Activated CD4-positive, alpha-beta T cell treated with anti-CD3 and anti-CD28 coated beads, Interleukin-2, amount 50 U/mL, for 1 hour (primary cell): ENCODE measurements at places on chromosomes 5 and 9.

DNA sequence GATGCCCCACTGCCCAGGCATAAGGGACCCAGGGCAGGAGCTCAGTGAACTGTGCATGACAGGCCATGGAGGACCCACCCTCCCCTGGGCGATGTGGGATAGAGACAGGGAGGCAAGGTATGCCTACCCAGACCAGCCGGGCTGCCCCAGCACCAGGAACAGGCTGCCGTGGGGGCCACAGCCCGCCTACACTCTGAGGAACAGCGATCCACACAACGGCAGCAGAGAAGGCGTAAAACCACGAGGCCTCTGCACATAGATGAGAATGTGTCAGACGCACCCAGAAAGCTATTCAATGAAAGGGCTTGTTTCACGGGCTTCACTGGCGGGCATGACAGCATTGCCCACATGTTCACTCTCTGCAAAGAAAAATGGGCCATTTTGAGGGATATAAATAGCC is 49.5 kb downstream of the SEMA4D start:
- no peak for DNase-seq

- no peak for DNase-seq
Observed at GRCh38 chr5:133110709-133111108, 58.9 kb downstream of the HSPA4 start.

- no peak for DNase-seq
Observed at GRCh38 chr9:134811079-134811672, 69.4 kb upstream of the FCN2 start.

DNA sequence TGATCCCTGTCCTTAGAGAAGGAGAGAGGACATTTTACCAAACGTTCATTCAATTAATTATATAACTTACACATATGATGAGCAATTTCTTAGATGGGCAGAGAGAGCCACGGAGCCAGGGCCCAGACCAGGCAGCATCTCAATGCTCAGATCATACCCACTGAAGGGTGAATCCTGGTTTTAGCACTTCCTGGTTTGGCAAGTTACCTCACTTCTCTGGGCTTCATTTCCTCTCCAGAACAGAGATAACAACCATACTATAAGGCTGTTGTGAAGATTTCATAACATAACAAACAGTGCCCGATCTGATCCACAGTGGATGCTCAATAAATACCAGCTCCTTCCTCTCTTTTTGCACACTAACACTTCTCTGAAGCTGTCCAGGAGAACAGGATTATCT is 271.1 kb downstream of the DENND1A start:
- DNase-seq, result no peak

DNA sequence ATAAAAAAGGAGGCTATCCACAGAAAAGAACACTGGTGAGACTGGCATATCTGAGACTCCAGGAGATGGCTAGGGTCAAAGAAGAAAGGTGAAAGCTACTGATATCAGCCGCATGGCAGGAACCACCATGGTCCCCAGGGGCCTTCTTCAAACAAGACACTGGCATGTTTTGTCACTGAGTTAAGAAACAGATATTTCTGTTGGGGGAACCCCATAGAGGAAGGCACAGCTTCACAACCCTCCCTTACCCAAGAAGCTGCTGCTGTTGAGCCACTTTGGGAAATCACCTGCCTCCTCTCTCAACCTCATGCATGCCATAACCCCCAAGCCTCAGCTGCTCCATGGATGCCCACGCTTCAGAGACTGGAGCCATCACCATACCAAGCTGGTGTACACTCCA is 13.3 kb upstream of the BTNL3 start:
- DNase-seq, result no peak

DNA sequence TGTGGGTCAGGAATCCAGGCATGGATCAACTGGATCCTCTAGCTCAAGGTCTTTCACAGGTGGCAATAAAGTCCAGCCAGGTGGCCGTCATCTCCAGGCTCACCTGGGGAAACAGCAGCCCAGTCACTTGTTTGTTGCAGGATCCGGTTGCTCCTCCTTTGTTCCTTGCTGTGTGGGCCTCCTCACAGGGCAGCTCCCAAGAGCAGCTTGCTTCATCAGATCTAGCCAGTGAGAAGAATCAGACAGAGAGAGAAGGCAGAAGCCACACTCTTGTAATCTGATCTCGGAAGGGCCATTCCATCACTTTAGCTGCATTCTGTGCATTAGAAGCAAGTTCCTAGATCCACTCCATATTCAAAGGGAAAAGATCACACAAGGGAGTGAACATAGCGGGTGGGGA is 3.2 kb upstream of the HSD17B3 start:
- no peak for DNase-seq

DNA sequence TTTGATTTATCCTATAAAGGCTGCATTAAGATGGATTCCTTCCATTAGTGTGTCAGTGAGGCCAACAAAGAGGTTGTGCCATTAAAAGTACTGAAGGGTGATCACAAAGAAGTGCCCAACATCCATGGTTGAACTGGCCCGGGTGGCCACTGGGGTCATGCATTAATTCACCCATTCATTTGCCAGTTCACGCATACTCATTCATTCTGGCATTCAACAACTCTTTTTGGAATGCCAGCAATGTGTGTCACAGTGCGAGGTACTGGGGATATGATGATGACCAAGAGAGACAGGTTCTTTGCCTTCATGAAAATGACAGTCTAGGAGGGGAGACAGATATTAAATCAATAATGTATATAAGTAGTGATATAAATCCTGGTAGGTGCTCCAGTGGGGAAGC is 93.2 kb downstream of the PTTG1 start:
- DNase-seq, result no peak

DNA sequence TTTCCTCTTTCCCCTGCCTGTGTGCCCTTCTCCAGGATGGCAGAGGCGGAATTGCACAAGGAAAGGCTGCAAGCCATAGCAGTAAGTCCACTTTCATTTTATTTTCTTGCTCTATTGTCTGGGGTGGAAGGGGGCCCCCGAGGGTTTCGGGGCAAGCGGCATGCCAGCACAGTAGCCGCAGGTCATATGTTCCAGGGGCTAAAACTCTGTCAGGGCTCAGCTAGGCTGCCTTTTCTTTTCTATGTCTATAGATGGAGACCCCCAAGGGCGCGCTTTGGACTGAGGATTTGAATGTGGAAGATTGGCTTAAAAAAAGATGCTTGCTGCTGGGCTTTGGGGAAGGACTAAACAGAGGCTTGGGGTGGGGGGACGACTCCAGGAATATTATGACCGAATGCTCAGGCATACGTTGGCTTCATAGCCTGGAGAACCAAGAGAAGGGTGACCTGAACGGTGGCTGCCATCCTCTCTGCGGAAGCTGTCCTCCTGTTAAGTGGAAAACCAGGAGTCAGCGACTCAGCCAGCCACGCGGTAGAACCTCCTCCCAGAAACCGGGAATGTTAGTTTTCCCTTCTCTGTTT is 545 bp downstream of the PALM2AKAP2 start:
- no peak for DNase-seq

DNA sequence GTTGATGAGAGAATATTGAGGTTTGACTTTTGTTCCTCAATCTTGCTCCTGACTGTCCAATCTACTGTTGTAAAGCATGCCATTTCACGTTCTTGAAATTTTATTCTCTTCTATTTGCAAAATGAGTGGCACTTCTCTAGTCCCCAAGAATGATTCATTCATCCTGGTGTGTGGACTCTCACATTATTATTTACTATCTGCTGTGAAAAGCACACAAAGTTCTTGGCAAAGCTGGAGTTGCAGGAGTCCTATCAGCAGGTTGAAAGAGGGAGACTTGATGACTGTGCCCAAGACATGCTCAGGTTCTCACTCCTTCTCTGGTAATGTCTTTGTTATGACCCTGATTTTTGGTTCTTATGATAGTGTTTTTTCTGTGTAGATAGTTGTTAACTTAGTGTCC is 382.6 kb downstream of the DMRTA1 start:
- no peak for DNase-seq

GRCh38 chr5:143479394-143479793 is 75.9 kb upstream of the NR3C1 start:
- DNase-seq, result no peak

DNA sequence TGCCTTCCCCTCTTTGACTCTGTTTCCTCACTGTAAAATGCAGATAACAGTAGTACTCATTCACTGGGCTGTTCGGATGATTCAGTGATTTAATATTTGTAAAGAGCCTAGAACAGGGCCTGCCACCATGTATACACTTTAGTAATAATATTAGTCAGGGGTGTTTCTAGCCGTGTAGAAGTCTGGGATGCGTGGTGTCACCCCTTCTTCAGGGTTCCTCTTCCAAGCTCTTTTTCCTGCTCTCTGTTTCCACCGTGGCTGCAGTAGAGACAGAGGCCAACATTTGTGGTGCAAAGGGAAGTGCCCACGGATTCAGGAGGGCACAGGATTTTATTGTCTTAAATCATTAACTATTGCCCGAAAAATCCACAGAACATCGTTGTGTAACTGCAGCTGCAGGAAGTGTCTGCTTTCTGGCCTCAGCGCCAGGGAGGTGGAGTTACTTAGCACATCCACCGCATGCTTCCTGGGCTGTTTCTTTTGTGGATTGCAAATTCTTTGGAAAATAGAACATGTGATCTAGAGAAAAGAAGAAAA is 61.7 kb downstream of the TRIO start:
- DNase-seq, result no peak

DNA sequence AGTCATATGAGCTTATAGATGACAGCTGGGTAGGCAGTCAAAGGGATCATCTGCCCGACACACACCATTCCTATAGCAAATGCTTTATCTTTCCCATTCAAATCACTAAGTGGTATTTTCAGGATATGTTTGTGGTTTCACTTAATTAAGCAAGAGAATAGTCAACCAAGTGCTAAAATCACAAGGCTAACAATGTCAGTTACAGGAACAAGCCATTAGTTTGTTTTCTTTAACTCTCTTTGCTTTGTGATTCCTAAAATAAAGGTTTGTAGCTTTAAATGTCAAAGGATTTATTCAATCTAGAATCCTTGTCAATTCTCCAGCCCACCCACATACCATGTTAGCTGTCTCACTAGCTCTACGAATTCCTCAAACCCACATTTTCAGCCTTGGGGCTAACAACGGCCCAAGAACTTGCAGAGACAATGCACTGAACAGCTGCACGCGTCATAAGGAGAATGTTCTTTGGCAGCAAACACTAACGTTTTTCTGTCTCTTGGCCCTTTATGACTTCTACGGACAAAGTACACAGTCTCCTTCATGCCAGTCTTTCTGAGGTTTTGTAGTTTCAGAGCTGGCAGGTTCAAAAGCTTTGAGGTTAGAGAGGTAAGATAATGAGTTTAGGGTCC is 56.6 kb downstream of the ELAVL2 start:
- DNase-seq, result no peak

GRCh38 chr9:91166796-91167366 is 194.8 kb downstream of the AUH start:
- DNase-seq, result no peak

DNA sequence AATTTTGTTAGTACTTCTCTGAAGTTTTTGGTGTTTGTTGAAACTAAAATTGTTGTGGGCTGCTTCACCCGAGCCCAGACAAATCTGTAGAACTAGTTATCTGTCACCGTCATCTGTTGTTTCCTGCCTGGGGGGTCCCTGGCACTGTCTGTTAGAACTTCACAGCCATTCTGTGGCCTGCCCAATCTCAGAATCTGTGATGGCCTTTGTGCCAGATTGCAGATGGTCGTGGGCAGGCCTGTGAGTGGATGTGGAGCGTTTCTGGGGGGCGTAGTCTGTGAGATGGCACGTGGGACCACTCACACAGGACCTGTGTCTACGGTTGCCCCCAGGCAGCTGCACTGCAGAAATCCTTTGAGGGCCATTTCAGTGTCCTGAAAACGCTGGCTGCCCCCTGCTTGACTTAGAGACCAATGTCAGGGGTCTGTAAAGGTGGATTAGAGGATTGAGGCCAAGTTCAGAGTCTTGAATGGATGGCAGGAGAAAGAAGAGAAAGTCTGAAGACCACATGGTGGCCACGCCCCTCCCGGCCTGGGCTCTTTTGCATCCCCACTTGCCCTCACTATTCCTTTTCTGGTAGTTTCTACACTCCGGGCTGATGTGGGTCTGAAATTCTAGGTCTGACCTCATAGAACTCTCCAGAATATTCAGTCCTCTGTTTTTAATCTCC is 38.3 kb downstream of the TRIO start:
- no peak for DNase-seq

DNA sequence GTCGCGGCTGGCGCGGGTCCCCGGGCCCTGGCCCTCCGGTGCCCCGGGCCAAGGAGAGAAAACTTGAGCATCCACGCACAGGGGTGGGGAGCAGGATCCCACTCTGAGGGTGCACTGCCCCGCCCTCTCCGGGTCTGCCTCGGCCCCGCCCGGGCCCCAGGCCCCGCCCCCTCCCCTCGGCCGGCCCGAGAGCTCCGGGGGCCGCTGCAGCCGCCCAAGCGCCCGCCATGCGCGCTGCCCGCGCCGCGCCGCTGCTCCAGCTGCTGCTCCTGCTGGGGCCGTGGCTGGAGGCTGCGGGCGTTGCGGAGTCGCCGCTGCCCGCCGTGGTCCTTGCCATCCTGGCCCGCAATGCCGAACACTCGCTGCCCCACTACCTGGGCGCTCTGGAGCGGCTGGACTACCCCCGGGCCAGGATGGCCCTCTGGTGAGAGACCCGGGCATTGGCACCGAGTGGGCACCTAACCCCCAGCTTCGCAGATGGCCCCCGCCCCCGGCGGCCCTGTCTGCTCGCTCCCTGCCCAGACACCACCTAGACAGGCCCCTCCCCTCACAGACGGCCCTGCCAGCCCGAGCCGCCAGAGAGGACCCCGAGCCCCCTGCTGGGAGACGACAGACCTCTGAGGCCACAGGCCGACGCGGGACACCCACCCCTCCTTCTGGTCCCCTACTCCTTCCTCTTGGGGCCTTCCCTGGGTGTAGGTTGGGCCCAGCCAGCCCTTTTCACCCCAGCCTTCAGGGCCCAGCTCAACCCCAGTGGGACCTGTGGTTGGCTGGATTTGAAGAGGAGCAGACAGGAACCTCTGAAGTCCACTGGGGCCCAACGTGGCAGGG is at the start of gene CERCAM:
Gene CERCAM, plus strand, starts transcription at position 207 of the 831 bp plus-strand sequence. Its CDS starts 21 bp downstream, at position 228.
- DNase-seq, result peak; percentile 20

DNA sequence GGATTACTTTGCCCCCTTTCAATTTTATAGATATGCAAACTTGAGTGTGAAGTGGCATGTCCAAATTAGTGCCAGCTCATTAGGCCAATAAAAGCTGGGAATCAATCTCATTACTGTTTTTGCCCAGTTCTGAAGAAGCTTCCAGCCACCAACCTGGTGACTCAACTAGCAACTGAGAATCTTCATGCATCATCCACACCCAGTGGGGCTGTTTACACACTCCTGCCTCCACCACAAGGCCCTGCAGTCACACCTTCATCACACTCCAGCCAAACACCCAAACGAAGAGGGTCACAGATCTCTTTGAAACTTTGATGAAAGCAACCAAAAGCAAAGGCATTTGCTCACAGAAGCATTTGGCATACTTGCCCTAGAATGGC is 41.3 kb upstream of the S1PR3 start:
- DNase-seq, result no peak

DNA sequence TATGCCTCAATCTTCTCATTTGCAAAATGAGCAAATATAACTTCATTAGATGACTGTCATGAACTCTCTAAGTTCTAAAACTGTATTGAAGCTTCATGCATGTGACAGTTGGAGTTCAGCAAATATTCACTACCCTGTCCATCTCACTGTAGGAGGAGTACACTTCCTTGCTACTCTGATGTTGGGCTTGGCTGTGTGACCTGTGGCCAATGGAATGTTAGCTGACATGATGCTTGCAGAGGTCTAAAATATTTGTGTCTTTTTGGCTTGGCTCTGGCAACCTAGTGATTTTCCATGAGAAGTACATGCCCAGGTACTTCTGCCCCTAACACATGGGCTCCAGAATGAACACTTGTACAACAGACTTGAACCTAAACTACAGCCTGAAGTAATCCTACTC is 203.1 kb upstream of the ANKH start:
- DNase-seq, result no peak

GRCh38 chr5:126921241-126922091 is 108.9 kb downstream of the MARCHF3 start:
- no peak for DNase-seq
